ENCODE measurements at places on chromosomes 7 and 10.

- DNase-seq = no peak
Measured at GRCh38 chr10:11018432-11018841, 765 bp downstream of the CELF2 start.

GRCh38 chr10:27525819-27526218 lies 21.7 kb downstream of the RAB18 start:
- DNase-seq = no peak

- DNase-seq = no peak
Measured at GRCh38 chr10:68721673-68722335, 765 bp downstream of the CCAR1 start.

- DNase-seq = no peak
Measured at GRCh38 chr7:77542895-77543294, 5.8 kb downstream of the PTPN12 start.

GRCh38 chr10:7523656-7524055 lies 112.8 kb upstream of the SFMBT2 start:
- no peak for DNase-seq

All from stimulated activated CD4-positive, alpha-beta T cell treated with anti-CD3 and anti-CD28 coated beads, TNF-alpha, amount 100 ng/mL, for 1 hour (primary cell).